Amygdala (tissue), 56 donors: ENCODE measurements at places on chromosomes 1 and 21.

DNA sequence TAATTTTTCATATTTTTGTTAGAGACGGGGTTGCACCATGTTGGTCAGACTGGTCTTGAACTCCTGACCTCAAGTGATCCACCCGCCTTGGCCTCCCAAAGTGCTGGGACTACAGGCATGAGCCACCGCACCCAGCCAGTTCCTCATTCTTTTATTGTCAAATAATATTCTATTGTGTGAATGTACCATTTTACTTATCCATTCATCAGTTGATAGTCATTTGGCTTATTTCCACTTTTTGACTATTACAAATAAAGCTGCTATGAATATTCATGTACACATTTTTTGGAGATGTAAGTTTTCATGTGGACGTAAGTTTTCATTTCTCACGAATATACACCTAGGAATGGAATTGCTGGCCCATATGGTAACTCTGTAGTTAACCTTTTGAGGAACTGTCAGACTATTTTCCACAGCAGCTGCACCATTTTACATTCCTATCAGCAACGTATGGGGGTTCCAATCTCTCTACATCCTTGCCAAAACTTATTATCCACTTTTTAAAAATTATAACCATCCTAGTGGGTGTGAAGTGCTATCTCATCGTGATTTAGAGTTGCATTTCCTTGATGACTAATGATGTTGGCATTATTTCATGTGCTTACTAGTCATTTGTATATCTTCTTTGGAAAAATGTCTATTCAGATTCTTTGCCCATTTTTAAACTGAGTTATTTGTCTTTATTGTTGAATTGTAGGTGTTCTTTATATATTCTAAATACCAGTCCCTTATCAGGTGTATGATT, 12.7 kb downstream of the PACC1 start:
- DNase-seq, result no peak

DNA sequence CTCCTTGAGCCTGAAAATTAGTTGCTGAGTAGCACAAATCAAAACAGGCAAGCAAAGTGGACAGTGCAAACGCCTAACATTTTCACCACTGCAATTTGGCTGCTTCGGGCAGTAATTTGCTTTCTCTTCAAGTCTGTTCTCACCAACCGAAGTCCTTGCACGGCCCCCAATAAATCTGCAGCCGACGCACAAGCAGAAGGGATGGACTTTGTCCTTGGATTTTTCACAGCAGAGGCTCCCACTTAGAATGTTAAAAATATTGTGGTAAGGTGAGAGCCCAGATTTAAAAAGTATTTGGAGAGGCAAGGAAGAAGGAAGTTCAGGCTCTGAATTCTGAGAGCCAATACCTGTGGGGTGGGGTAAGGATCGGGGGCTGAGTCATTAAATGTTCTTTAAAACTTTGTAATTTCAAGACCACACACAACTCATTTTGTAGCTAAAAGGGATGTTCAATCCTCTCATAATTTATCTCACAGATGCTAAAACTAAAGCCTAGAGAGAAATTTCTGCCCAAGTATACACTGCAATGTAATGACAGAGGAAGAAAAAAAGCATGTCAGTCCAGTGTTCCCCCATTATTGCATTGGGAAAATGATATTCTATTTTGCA, 6.2 kb downstream of the CD247 start:
- DNase-seq, result no peak

- DNase-seq, result no peak
Measured at GRCh38 chr1:223227486-223228196, 84.6 kb upstream of the TLR5 start.

- no peak for DNase-seq
Measured at GRCh38 chr21:39313042-39313570, 326 bp downstream of the BRWD1 start.

DNA sequence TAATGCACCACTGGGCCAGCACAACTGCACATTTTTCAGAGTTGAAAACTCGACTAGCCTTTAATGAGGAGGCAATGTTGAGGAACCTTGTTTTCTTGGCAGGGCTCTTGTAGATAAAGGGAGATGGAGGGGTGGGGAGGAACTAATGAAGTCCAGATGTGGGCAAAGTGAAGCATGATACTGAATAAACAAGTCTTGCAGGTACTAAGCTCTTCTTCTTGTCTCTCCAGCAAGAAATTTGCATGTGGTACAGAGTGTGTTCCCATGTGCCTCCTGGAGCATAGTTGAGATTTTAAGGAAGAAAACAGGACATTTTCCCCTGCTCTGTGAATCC, 47.0 kb downstream of the PLPP3 start:
- DNase-seq, result no peak

DNA sequence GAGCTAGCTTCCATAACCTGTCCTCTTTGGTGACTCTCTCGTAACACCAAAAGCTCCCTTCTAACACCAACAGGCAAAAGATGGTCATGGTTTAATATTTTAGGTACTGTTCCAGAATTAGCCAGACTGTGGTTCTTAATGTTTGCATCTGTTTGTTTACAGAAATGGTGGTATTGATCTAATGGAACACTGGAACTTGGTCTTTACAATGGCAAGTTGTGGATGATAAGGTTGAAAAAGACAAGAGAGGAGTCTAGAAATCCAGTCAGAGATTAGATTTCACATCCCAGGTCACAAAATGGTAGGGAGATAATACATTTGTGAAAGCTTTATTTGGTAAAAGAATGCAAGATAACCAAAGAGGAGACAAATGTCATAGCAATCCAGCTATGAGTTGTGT, 293.1 kb downstream of the SMYD3 start:
- no peak for DNase-seq
